Naive thymus-derived CD8-positive, alpha-beta T cell (primary cell): ENCODE measurements at places on chromosomes 3 and 15. TPM values are rescaled to one million over a fixed set of nuclear protein-coding genes. Genes with fewer than 3 reads are reported as not detected.

GRCh38 chr3:17025594-17026139, 140.9 kb downstream of the PLCL2 start:
- H3K4me3 ChIP-seq = no peak overlapping the region
- H3K27ac ChIP-seq = peak overlapping the region; percentile 23
- peaks cover 45% of the 10 kb centered on the region for H3K4me1 ChIP-seq
- no peaks in the 10 kb centered on the region for H3K36me3 ChIP-seq
- no peak for DNase-seq
- H3K27me3 ChIP-seq = no peaks in the 10 kb centered on the region

- peak overlapping the region; percentile 68 for H3K4me3 ChIP-seq
- H3K4me1 ChIP-seq = peaks cover 35% of the 10 kb centered on the region
- peak overlapping the region; percentile 66 for H3K27ac ChIP-seq
- no peak for DNase-seq
Observed at GRCh38 chr15:91471468-91471867, 371.4 kb downstream of the SV2B start.

DNA sequence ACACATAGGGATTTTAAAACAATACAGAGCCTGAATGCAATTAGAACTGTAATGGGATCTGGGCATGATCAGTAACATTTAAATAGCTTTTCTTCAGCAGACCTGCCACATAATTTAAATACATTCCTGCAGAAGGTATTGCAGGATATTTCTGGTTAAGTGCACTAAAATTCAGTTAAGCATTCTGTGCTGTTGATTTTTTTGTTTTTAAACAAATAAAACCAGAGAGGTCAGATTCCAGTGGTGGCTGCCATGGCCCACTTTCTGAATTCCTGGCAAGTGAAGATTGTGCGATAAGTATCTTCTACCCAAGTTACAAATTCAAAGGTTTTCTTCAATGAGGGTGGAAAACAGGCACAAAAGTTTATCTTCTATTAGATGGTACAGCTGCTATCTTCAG, 98.7 kb downstream of the RAP2B start:
- H3K36me3 ChIP-seq = peaks cover 5% of the 10 kb centered on the region
- no peak overlapping the region for H3K27ac ChIP-seq
- DNase-seq = no peak
- no peaks in the 10 kb centered on the region for H3K27me3 ChIP-seq

The SFMBT1 gene
- total RNA-seq = 35.5 TPM

The GXYLT2 gene
- not detected for total RNA-seq

- H3K27me3 ChIP-seq = no peaks in the 10 kb centered on the region
- H3K36me3 ChIP-seq = peaks cover 6% of the 10 kb centered on the region
- peaks cover 3% of the 10 kb centered on the region for H3K4me1 ChIP-seq
- H3K27ac ChIP-seq = peak overlapping the region; percentile 25
- DNase-seq = no peak
Observed at GRCh38 chr3:51099794-51100535, 285.1 kb upstream of the MANF start.

- no peak overlapping the region for H3K27ac ChIP-seq
- no peaks in the 10 kb centered on the region for H3K36me3 ChIP-seq
- peaks cover 9% of the 10 kb centered on the region for H3K4me1 ChIP-seq
- H3K27me3 ChIP-seq = no peaks in the 10 kb centered on the region
Observed at GRCh38 chr3:134597390-134597970, 53.3 kb downstream of the KY start.

- peaks cover 23% of the 10 kb centered on the region for H3K4me1 ChIP-seq
- H3K27ac ChIP-seq = no peak overlapping the region
- no peaks in the 10 kb centered on the region for H3K27me3 ChIP-seq
- no peak overlapping the region for H3K4me3 ChIP-seq
- no peaks in the 10 kb centered on the region for H3K36me3 ChIP-seq
Observed at GRCh38 chr3:16423947-16424673, 89.4 kb downstream of the RFTN1 start.

DNA sequence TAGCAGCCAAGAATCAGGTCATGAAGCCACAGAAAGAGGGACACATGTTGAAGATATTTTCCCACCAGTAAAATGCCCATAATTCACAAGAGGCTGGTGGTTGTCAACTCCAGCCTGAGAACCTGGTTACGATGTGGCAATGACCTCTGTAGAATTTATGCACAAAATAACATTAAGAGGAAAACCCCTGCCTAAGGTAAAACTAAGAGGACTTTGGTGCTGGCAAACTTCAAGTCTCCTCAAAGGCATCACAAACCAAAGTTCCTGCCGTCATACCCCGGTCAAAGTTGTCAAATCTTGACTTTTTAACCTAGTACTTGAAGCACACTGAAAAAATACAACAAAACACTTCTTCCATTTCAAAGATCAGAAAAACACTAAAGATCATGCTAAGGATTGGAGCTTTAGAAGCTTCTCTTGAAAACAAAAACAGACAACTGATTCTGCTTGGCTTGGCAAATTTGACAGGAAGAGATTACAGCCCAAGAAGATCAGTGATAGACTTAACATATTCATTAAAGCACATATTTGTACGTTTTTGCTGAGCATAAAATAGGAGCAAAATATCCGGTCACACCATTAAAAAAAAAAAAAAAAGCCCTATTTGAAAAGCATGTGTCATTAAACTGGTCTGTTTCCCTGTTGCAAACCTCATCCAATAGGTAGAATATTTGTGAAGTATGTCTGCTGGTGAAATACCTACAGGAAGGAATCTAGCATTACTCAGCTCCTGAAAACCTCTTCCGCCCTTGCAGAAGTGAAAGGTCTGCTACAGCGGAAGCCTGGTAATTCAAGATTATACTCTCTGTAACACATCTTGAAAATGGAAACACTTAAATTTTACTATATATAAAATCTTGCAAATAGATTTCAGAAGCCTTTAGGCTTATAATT, 22.8 kb downstream of the EIF4E3 start:
- no peak for DNase-seq
- H3K27me3 ChIP-seq = no peaks in the 10 kb centered on the region
- H3K4me1 ChIP-seq = peaks cover 58% of the 10 kb centered on the region

GRCh38 chr3:40576396-40576795, 51.6 kb downstream of the ZNF621 start:
- no peak overlapping the region for H3K27ac ChIP-seq
- H3K4me3 ChIP-seq = no peak overlapping the region
- peaks cover 3% of the 10 kb centered on the region for H3K27me3 ChIP-seq

GRCh38 chr3:116233711-116234357, 211.5 kb downstream of the LSAMP start:
- no peaks in the 10 kb centered on the region for H3K36me3 ChIP-seq
- no peak overlapping the region for H3K4me3 ChIP-seq
- H3K4me1 ChIP-seq = no peaks in the 10 kb centered on the region
- no peaks in the 10 kb centered on the region for H3K27me3 ChIP-seq

The LTK gene
- 0.18 TPM for total RNA-seq

The GOLGA6D gene
- 0.16 TPM for total RNA-seq

DNA sequence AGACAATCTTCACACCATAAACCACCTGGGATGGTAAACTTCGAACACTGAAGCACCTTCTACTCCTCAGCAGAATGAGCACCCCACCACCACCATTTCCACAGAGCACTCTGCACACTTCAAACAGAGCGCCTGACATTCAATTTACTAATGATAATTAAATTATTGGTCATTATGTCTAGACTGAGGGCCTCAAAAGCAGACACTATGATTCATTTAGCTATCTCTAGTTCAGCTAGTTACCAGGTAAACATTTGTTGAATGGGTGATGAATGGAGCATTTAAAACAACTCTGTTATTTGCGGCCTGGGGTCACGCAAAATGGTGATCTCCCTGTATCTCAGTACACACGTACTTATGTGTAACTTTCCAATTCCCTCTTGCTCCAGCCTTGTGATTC, 40.9 kb downstream of the ACAP2 start:
- peaks cover 7% of the 10 kb centered on the region for H3K36me3 ChIP-seq
- H3K4me1 ChIP-seq = peaks cover 25% of the 10 kb centered on the region
- DNase-seq = no peak

DNA sequence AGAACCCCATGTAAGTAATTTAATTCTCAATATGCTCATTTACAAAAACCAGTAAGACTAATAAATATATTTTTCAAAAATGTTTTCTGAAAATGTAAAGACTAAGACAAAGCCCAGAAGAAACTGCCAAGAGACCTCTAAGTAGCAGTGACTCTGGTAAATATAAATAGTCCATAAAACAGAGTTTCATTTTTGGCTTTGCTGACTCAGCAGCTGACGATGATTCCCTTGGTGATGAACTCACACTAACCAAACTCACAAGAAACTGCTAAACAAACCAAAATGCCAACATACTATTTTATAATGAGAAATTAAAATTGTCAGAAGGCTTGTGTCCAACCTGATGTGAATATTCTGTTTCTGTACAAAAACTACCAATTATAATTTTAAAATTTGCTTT, 31.5 kb upstream of the IMPG2 start:
- no peak for DNase-seq
- H3K4me1 ChIP-seq = no peaks in the 10 kb centered on the region
- H3K36me3 ChIP-seq = no peaks in the 10 kb centered on the region

DNA sequence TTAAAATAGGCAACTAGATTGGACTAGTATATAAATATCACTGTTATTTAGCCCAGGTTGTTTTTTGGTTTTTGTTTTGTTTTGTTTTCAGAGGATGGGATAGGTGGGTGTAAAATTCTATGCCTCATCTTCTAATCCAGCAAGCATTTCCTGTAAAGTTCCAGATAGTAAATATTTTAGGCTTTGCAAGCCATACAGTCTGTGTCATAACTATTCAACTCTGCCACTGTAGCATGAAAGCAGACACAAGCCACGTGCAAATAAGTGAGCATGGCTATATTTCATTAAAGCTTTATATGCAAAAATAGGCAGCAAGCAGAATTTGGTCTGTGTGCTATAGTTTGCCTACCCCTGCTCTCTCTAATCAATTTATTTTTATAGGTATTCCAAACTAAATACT, 657.3 kb upstream of the TGFBR2 start:
- DNase-seq = no peak
- no peak overlapping the region for H3K4me3 ChIP-seq
- peaks cover under 1% of the 10 kb centered on the region for H3K27me3 ChIP-seq

The SPATA12 gene
- total RNA-seq = not detected

The COLQ gene
- total RNA-seq = 2.9 TPM

The CELSR3 gene
- total RNA-seq = 7.9 TPM

- H3K27me3 ChIP-seq = peaks cover 8% of the 10 kb centered on the region
- no peaks in the 10 kb centered on the region for H3K36me3 ChIP-seq
- H3K4me3 ChIP-seq = no peak overlapping the region
- no peaks in the 10 kb centered on the region for H3K4me1 ChIP-seq
- no peak for DNase-seq
Observed at GRCh38 chr3:101081446-101081845, 88.2 kb upstream of the ABI3BP start.

The DLL4 gene
- total RNA-seq = 0.16 TPM

The MRPS11 gene
- 28.6 TPM for total RNA-seq

DNA sequence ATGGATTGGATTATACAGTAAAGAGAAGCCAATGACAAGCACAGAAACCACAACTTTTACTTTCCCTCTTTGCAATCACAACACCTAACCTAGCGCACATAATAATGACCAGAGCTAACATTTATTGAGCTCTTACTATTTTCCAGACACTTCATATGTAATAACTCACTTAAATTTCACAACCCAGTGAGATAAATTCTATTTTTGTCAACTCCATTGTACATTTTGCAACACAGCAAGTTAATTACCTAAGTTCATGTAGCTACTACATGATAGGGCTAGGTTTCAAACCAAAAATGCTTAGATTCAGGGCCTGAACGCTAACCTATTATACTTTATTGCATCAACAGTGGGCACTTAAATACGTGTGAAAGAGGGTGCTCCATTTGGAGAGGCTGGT, 89.5 kb downstream of the GADL1 start:
- no peaks in the 10 kb centered on the region for H3K36me3 ChIP-seq
- H3K4me1 ChIP-seq = peaks cover 8% of the 10 kb centered on the region
- no peak for DNase-seq
- H3K4me3 ChIP-seq = no peak overlapping the region

The AMOTL2 gene
- not detected for total RNA-seq

GRCh38 chr3:183253528-183254486, 754 bp downstream of the B3GNT5 start:
- H3K4me1 ChIP-seq = peaks cover 4% of the 10 kb centered on the region
- peak overlapping the region; percentile 80 for H3K4me3 ChIP-seq
- peaks cover 8% of the 10 kb centered on the region for H3K36me3 ChIP-seq
- peaks cover 37% of the 10 kb centered on the region for H3K27me3 ChIP-seq

DNA sequence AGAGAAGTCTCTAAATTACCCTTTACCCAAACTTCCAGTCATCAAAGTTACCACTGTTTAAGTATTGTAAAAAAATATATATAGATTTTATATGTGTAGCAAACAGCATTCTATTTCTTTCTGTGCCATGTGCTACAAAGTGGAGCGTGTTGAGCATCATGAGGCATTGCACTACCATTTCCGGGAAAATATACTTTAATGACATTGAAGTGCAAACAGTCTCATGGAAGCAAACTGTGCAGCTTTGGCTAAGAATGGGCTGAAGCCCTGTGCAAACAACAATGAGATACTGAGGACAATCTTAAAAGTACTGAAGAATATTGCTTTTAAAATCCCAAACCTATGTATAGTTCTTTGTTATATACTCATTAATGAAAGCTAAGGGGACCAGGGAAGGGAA, 6.5 kb upstream of the RPL22L1 start:
- H3K27ac ChIP-seq = no peak overlapping the region
- H3K4me1 ChIP-seq = no peaks in the 10 kb centered on the region
- no peaks in the 10 kb centered on the region for H3K27me3 ChIP-seq
- H3K4me3 ChIP-seq = no peak overlapping the region

DNA sequence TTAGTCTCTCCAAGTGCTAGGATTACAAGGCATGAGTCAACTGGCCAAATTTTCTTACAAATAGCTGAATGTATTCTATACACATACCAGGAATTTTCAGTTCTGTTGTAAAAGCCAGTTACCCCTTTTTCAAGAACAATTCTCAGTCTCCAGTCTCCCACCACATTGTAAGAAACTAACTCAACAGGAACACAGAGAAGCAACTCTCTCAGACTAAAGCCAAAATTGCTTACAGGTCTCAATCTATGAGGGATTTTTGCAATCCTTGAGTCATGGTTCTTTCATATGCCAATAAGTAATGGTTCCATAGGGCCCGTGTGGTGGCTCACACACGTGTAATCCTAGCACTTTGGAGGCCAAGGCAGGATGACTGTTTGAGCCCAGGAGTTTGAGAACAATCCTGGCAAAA, 8.5 kb downstream of the IP6K2 start:
- no peak for DNase-seq
- peak overlapping the region; percentile 15 for H3K4me3 ChIP-seq
- H3K36me3 ChIP-seq = peaks cover 76% of the 10 kb centered on the region
- no peaks in the 10 kb centered on the region for H3K27me3 ChIP-seq

GRCh38 chr3:2303566-2303965, 204.9 kb downstream of the CNTN4 start:
- no peak for DNase-seq
- H3K27me3 ChIP-seq = no peaks in the 10 kb centered on the region
- no peak overlapping the region for H3K4me3 ChIP-seq
- H3K4me1 ChIP-seq = no peaks in the 10 kb centered on the region
- H3K27ac ChIP-seq = no peak overlapping the region
- H3K36me3 ChIP-seq = no peaks in the 10 kb centered on the region

The PCSK6 gene
- total RNA-seq = 2.9 TPM

DNA sequence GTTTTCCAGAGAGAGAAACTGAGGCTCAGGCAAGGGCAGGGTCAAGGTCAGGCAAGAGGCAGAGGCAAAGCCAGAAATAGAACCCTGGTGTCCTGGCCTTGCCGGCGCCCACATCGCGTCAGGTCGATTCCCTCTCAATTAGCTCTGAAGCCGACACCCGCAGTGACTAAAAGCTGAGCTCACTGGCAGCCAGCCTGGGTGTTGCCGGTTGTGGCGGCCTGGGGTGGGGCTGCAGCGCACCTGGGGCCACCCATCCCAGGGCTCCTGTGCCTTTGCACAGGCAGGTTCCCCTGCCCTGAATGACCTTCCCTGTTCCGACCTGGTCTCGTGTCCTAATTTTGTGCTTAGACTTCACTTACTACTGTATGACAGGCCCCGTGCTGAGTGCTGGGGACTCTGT, 6.2 kb downstream of the SEMA3F start:
- H3K27me3 ChIP-seq = peaks cover 16% of the 10 kb centered on the region
- no peak for DNase-seq
- no peak overlapping the region for H3K27ac ChIP-seq
- H3K4me1 ChIP-seq = no peaks in the 10 kb centered on the region
- H3K36me3 ChIP-seq = no peaks in the 10 kb centered on the region
